CD4-positive, alpha-beta memory T cell (primary cell): ENCODE measurements at places on chromosomes 13 and 19. TPM values are rescaled to one million over a fixed set of nuclear protein-coding genes. Genes with fewer than 3 reads are reported as not detected.
A peak's percentile ranks its signal among the peaks of the same experiment; 100 is the strongest.

Gene LILRA6
- 2.9 TPM for polyA plus RNA-seq

Gene SPRED3
- polyA plus RNA-seq: not detected

- H3K36me3 ChIP-seq: peaks cover 3% of the 10 kb centered on the region
- H3K27me3 ChIP-seq: no peaks in the 10 kb centered on the region
- H3K4me3 ChIP-seq: peak overlapping the region; percentile 12
- H3K4me1 ChIP-seq: peaks cover 63% of the 10 kb centered on the region
Observed at GRCh38 chr13:114315074-114315785, 927 bp downstream of the CHAMP1 start.

DNA sequence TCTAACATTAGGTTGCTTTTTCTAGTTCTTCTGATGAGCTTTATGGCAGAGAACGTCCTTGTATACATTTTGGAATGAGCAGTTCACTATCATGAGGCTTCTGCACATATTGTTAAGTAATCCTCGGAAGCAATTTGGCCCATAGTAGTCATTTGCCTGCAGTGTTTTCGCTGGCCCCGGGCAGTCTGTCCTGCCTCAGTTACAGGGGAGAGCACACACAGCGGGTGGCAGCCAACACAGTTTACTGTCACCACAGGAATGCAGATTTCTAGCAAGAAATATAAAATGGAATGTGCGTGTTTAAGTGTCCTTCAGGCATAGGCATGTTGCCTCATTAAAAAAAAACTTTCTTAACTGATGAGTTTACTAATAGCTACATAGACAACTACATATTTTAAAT, 71.5 kb upstream of the GJB6 start:
- H3K4me1 ChIP-seq: no peaks in the 10 kb centered on the region
- no peak overlapping the region for H3K4me3 ChIP-seq

- peaks cover 5% of the 10 kb centered on the region for H3K4me1 ChIP-seq
- H3K27ac ChIP-seq: no peak overlapping the region
- H3K27me3 ChIP-seq: no peaks in the 10 kb centered on the region
- no peak for DNase-seq
Observed at GRCh38 chr13:27353166-27353583, 71.2 kb upstream of the GTF3A start.

- H3K36me3 ChIP-seq: no peaks in the 10 kb centered on the region
- DNase-seq: no peak
- H3K4me3 ChIP-seq: peak overlapping the region; percentile 47
Observed at GRCh38 chr19:39030854-39031367, 1.4 kb downstream of the FBXO27 start.

- H3K27me3 ChIP-seq: no peaks in the 10 kb centered on the region
- H3K4me1 ChIP-seq: no peaks in the 10 kb centered on the region
- no peak for DNase-seq
- no peaks in the 10 kb centered on the region for H3K36me3 ChIP-seq
Observed at GRCh38 chr13:46648166-46648607, 95.2 kb downstream of the LRCH1 start.

DNA sequence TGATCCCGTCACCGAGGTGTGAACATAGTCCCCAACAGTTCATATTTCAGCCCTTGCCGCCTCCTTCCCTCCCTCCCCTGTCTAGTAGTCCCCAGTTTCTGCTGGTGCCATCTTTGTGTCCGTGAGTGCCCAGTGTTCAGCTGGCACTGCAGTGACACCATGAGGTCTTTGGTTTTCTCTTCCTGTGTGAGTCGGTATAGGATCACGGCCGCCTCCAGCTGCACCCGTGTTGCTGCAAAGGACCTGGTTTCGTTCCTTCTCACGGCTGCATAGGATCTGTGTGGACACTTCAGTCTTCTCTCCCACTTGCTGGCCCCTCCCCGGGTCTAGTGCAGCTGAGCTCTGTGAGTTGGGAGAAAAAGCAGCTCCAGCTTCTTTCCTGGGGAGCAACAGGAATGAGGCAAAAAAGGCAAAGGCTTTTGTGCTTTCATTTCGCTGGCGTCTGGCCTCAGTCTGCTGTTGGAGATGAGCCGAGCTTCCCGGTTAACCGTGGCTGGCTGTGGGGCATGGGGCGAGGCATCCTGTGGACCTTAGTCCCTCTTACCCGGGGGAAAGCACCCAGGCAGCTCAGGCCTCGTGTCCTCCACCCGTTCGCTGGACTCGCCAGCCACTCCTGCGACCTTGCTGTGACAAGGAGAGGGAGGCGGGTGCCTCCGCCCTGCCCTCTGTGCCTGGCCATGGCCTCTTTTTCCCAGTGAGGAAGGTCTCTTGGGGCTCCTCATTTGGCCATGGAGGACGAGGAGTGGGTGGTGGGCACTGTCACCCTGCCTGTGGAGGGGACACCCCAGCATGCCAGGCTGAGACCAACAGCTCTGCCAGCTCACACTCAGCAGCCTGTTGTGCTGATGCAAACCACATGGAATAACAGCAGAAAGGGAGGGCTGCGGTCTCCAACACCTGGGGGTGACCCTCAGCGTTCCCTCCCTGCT, 196.5 kb downstream of the TEX29 start:
- no peaks in the 10 kb centered on the region for H3K27me3 ChIP-seq
- no peaks in the 10 kb centered on the region for H3K4me1 ChIP-seq
- H3K4me3 ChIP-seq: no peak overlapping the region
- no peak for DNase-seq
- H3K27ac ChIP-seq: no peak overlapping the region
- no peaks in the 10 kb centered on the region for H3K36me3 ChIP-seq

GRCh38 chr13:20512042-20512683, 13.5 kb downstream of the CRYL1 start:
- H3K27ac ChIP-seq: no peak overlapping the region
- no peaks in the 10 kb centered on the region for H3K4me1 ChIP-seq
- peaks cover 7% of the 10 kb centered on the region for H3K36me3 ChIP-seq
- no peaks in the 10 kb centered on the region for H3K27me3 ChIP-seq
- no peak for DNase-seq
